ENCODE measurements at places on chromosomes 1 and 21.

GRCh38 chr1:38026592-38027200 is 14.2 kb downstream of the UTP11 start:
- no peak for DNase-seq

GRCh38 chr1:30886710-30887428 is 21.7 kb downstream of the SDC3 start:
- no peak for DNase-seq

GRCh38 chr1:219639876-219640577 is 27.1 kb upstream of the ZC3H11B start:
- DNase-seq = no peak

- DNase-seq = no peak
Observed at GRCh38 chr1:201250326-201251011, 32.8 kb upstream of the PKP1 start.

DNA sequence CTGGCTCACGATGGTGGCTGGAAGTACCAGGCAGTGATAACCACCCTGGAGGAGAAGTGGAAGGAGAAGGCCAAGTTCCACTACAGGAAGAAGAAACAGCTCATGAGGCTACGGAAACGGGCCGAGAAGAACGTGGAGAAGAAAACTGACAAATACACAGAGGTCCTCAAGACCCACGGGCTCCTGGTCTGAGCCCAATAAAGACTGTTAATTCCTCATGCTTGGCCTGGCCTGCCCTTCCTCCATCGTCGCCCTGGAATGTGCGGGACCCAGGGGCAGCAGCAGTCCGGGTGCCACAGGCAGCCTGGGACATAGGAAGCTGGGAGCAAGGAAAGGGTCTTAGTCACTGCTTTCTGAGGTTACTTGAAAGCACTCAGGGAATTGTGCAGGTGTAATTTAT is 10.8 kb downstream of the IL24 start:
- DNase-seq = no peak

DNA sequence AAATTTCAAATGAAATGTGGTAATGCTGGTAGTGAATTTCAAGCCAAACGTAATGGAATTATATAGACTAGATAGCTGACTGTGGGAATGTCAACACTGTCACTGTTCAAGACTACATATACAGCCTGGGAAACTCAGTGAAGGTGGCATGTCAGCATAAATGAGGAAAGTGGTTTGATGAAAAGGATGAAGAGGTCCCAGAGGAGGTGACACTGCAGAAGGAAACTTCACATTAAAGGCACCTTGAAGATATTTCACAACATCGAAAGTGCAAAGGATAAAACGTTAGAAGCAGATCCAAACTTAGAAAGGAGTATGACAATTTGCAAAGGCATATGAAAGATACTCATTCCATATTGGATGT is 25.7 kb downstream of the MAPKAPK2 start:
- DNase-seq = no peak

DNA sequence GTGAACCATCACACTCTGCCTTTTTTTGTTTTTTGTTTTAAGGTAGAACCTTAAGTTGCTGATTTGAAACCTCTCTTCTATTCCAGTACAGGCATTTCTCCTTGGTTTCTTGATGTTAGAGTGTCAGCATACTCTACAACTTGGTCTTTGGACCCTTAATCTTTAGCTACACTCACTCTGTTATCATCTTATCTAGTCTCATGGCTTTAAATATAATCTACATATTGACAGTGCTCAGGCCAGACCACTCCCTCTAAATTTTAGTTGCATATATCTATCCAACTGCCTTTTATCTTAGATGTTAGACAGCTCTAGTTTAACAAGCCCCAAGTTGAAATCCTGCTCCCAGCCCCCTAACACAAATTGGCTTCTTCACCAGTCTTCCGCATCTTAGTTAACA is 22.1 kb downstream of the NME7 start:
- DNase-seq = no peak

GRCh38 chr21:31964692-31965091 is 91.9 kb downstream of the HUNK start:
- no peak for DNase-seq

DNA sequence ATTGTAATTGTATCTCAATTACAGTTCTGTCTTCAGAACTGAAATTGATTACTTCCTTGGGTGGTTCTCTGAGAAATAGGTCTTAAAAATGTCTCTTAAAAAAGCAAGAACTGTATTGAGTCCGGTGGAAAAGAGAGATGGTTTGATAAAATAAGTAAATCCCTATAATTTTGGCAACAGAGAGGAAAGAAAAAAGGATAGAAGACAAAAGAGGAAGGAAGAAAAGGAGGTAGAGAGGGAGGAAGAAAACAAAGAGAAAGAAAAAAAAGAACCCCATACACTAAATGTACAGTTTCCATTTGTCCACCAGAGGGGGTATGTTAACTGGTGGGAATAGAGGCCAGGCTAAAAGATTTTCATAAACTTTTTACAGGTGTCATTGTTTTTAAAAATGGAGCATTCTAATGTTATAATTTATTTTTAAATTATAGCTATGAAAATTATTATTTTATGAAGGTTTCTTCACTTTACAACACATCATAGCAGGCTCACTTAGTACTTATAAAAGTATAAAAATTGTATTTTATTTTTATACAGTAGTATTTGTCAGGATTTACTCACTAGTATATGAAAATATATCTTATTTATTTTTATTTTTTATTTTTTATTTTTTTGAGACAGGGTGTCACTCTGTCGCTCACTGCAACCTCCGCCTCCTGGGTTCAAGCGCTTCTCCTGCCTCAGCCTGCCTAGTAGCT is 2.1 kb upstream of the UBE2T start:
- DNase-seq = no peak

DNA sequence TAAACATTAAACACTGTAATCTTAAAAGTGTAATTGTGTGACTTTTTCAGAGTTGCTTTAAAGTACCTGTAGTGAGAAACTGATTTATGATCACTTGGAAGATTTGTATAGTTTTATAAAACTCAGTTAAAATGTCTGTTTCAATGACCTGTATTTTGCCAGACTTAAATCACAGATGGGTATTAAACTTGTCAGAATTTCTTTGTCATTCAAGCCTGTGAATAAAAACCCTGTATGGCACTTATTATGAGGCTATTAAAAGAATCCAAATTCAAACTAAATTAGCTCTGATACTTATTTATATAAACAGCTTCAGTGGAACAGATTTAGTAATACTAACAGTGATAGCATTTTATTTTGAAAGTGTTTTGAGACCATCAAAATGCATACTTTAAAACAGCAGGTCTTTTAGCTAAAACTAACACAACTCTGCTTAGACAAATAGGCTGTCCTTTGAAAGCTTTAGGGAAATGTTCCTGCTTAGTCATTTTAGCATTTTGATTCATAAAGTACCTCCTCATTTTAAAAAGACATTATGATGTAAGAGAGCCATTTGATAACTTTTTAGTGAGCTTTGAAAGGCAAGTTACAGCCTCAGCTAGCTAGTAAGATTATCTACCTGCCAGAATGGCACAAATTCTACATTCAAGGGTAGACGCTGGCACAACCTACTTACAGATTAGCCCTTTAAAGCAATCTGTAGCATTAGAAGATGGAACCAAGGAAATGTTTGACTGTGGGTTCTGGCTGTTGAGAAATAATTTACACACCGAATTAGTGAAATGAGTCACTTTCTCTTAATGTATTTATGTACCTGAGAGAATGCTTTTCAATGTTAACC is 9.4 kb downstream of the SOD1 start:
- DNase-seq = no peak

DNA sequence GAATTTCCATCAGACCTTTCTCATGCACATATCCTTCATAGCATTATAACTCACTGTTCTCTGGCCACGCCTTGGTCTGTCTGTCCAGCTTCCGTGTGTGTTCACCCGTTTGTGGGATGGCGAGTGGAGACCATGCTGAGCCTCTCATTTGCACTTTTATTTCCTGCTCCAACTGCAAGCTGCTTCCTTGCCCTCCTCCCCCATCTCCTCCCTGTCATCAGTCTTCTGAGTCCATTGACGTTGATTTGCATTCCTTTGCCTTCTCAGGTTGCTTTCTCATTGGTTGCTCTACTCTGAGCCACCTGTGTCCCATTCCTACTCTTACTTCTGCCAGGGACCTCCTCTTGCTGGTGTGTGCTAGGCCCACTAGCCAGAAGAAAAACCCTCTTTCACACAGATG is 146.4 kb downstream of the NOS1AP start:
- DNase-seq = no peak

GRCh38 chr1:167524651-167525050 is 6.3 kb upstream of the CD247 start:
- no peak for DNase-seq

GRCh38 chr1:160548183-160548582 is 25.1 kb upstream of the SLAMF6 start:
- no peak for DNase-seq

GRCh38 chr1:183792300-183792699 is 12.6 kb upstream of the RGL1 start:
- DNase-seq = no peak

GRCh38 chr1:199226163-199226562 is 587.3 kb downstream of the PTPRC start:
- peak; percentile 64 for DNase-seq

DNA sequence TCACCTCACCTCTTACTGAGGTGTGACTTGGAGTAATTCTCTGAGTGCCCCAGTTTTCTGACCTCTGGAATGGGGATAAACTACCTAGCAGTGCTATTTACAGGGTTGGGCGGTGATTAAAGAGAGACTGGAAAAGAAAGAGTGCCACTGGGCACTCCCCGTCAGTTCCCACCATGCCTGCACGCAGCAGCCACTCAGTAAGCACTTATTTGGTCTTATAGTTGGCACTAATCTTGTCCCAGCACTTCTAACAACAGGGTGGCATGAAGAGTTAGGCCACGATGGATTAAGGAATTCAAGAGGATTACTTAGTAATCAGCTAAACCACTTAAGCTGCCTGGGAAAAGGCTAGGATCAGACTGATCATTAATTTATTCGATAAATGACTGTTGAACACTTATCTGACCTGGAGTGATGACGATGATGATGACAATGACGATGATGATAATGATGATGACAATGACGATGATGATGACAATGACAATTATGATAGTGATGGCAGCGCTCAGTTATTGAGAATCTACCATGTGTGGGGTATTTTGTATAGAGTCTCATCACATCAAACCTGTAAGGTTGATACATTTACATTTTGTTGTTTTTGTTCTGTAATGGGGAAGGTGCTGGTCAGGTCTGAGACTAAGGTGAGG is 5.4 kb downstream of the CITED4 start:
- no peak for DNase-seq

DNA sequence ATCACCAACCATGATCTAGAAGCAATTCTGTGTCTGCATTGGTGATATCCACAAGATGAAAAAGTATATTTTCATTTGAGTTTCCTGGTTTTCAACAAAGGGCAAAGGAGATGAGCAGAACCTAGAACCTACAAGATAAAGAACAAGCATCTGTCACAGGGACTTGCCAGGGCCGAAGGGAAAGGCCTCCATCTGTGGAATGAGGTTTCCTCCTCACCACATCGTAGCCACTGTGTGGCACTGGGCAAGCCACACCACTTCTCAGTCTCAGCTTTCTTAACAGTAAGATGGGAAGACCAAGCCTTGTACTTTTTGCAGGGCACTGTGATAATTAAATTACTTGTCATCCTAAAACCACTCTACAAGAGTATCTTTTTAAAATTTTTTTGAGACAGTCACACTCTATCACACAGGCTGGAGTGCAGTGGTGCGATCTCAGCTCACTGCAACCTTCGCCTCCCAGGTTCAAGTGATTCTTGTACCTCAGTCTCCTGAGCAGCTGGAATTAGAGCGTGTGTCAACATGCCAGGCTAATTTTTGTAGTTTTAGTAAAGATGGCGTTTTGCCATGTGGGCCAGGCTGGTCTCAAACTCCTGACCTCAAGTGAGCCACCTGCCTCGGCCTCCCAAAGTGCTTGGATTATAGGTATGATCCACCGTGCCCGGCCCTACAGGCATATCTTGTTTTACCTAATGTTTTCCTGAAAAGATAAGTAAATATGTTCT is 45.8 kb downstream of the ARHGEF11 start:
- DNase-seq = no peak

- no peak for DNase-seq
Observed at GRCh38 chr21:25400427-25400826, 206.9 kb downstream of the MRPL39 start.

DNA sequence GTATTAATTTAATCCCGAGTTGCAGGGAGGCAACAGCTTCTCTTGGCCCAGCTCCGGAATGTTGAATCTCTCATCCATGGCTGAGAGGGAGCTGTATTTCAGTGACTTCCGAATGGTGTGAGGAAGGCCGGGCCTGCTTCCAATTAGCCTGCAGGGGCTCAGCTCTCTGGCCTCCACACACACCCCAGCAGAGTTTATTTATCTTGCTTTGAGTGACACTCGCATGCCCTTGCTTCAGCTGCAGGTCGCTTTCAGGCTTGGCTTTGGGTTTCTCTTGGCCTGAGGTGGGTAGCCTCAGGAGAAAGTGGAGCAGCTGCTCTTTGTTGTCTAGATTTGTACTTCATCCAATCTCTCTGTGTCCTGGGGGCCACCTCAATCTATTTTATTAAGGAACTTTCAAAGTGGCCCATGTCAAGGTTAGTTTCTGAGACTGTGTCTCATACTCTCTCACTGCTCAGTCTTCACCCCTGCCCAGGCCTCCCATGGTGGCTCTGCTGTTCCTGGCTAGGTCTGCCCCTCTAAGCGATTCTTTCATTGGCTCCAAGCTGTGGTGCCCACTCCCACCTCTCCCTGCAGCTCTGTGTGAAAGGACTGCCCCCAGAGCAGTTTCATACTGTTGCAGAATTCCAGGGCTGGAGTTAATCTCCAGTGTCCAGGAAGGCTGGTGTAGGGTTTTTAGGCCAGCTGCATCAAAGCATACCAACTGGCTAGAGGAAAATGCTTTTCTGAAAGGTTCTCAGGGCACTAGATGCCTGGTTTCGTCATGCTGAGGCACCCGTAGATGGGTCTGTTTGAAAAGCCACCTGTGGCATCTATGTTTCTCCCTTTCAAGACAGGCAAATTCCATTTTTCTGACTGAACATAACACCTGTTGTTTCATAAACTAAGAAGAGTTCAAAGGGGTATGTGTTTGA is 153.5 kb downstream of the PLXNA2 start:
- no peak for DNase-seq

- no peak for DNase-seq
Observed at GRCh38 chr21:23921670-23922418, 1685.4 kb downstream of the MRPL39 start.

- peak; percentile 88 for DNase-seq
Observed at GRCh38 chr1:37807555-37808368, at the start of the genes C1orf122 and YRDC. C1orf122 (plus strand) TSS chr1:37807790; CDS start chr1:37808405, 615 bp downstream. YRDC (minus strand) TSS chr1:37808208; CDS start chr1:37808180, 28 bp downstream.

- DNase-seq = no peak
Observed at GRCh38 chr1:63024132-63024531, 240.2 kb downstream of the ATG4C start.

- DNase-seq = no peak
Observed at GRCh38 chr1:42469727-42470126, 6.6 kb downstream of the CCDC30 start.

- no peak for DNase-seq
Observed at GRCh38 chr1:117436513-117436912, 69.3 kb downstream of the MAN1A2 start.

DNA sequence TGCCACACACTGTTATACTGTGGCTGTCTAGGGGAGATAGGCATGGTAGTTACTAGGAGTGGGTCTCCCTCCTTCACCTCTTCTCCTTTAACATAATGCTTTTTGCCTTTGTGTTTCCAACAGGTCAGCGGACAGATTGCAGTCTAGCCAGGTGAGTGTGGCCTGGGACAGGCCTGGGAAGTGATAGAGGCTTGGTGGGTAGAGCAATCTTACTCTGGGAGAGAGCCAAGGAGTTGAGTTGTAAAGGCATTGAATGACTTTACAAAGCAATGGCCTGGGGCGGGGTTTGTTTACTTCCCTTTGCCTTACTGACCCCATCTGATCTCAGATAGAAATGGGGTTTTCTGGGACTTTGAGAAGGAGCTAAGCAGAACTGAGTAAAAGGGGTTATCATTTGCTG is 51.0 kb upstream of the IKBKE start:
- DNase-seq = no peak
